Mesenteric fat pad (tissue), 1 donor: ENCODE measurements at places on chromosomes 3 and 15.

GRCh38 chr3:114464548-114464947, 170.7 kb downstream of the TIGIT start:
- DNase-seq: no peak

GRCh38 chr3:27633224-27633545, 88.9 kb downstream of the EOMES start:
- DNase-seq: no peak

- DNase-seq: no peak
Observed at GRCh38 chr15:30675126-30675525, 49.2 kb downstream of the ARHGAP11B start.

DNA sequence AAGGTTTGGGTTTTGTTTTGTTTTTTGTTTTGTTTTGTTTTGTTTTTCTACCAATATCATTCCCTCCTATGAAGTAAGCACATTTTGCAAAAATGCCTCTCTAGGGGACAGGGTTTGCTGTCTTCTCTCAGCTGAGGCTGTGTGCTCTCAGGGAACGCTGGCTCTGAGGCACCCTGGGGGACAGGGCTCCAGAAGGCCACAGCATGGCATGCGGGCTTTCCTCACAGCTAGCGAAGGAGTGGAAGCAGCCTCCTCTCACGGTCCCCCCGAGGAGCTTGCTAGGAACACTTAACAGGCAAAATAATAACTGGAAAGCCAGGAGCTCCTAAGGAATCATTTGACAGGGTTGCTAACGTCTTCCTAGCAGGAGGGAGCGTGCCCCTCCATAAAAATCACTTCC, 227.7 kb upstream of the ST8SIA2 start:
- no peak for DNase-seq

- DNase-seq: no peak
Observed at GRCh38 chr15:29962407-29962806, 120.3 kb upstream of the GOLGA8J start.
